ENCODE measurements at places on chromosomes 1 and 21.

- DNase-seq, result no peak
Measured at GRCh38 chr1:156801409-156802121, 15.1 kb downstream of the SH2D2A start.

GRCh38 chr21:42330380-42331371 is 15.5 kb upstream of the TFF3 start:
- no peak for DNase-seq

GRCh38 chr1:115282807-115283208 is 55.2 kb downstream of the NGF start:
- DNase-seq, result no peak

DNA sequence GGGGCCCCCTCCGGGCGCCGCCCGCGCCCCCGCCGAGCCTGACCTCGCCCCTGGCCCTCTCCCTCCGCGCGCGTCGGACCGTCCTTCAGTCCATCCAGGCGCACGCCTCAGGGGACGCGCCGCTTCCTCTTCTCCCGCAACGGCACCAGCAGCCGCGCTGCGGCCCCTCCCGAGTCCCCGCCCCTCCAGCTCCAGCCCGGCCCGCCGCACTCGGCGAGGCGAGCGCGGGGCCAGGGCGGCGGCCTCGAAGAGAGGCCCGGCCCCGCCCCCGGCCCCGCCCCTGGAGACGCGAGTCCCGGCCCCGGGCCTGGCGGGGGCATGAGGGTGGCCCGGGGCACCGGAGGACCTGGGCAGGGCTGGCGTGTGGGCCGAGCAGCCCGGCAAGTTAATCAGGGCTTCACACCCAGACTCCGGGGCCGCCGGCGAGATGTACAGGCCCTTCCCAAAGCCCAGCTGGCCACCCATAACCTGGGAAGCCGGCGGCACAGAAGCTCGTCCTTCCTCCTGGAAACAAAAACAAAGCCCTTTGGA is at the start of gene IGSF3:
IGSF3 (minus strand) TSS at position 159 of the 531 bp plus-strand sequence. CDS start 1,407 bp downstream, outside the sequence.
- peak; percentile 38 for DNase-seq

- DNase-seq, result no peak
Measured at GRCh38 chr21:36709868-36710728, 11.2 kb downstream of the SIM2 start.

- DNase-seq, result no peak
Measured at GRCh38 chr1:195580988-195581387, 1027.3 kb downstream of the KCNT2 start.

DNA sequence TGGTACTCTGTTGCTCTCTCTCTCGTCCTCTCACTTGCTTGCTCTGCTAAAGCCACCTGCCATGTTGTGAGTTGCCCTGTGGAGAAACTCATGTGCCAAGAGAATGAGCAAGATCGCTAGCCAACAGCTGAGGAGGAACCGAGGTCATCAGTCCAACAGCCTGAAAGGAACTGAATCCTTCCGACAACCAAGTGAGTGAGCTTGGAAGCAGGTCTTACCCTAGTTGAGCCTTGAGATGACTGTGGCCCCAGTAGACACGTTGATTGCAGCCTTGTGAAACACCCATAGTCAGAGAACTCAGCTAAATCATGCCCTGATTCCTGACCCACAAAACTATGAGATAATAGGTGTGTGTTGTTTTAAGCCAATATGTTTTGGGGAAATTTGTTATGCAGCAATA is 48.1 kb upstream of the BACH1 start:
- DNase-seq, result no peak

DNA sequence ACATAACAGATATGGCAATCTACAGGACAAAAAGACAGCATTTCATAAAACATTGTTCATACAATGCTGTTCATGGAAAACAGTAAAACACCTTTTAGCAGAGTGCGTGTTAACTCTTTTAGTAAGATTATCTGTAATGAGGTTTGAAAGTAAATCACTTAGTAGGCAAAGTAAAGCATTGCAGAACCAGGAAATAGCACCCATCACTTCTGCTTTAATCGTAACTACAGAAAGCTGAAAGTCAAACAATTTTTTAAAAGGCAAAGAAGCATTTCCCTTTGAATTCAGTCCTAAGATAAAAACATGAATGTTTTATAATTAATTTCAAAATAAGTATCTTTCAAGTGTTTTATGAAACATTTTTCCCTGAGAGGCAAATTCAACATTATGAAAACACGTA is 63.3 kb upstream of the RNF11 start:
- DNase-seq, result no peak

- DNase-seq, result no peak
Measured at GRCh38 chr1:204409836-204410687, 1.6 kb downstream of the PPP1R15B start.

DNA sequence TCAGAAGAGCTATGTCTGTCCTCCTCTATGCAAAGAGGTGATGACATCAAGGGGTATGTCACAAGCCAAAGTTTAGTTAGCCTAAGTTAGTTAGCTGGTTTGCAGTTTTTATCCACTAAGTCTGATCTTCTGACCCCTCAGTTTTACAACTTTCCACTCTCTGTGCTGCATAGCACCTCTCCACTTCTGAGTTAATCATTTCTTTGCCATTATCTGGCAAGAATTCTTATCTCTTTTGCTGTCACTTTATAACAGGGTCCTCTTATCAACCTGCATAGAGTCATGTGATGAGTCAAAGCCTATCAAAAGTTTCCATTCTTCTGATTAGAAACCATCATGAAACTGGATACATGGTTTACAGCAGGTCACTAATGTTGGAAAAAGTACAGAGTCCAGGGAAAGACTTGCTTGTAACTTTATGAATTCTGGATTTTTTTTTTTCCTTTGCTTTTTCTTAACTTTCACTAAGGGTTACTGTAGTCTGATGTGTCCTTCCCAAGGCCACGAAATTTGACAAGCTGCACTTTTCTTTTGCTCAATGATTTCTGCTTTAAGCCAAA is at the start of gene NR5A2:
NR5A2 (plus strand) TSS at position 447 of the 560 bp plus-strand sequence. CDS start 138 bp downstream, outside the sequence.
- no peak for DNase-seq

DNA sequence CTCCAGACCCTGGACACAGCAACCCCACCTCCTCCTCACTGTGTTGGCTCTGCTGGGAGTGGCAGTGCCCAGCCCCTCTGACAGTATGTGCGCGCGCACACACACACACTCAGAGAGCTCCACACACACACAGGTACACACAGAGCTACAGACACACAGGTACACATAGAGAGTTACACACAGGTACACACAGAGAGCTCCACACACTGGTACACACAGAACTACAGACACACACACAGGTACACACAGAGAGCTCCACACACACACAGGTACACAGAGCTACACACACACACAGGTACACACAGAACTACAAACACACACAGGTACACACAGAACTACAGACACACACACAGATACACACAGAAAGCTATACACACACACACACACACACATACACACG is 6.3 kb upstream of the PRKCZ start:
- DNase-seq, result no peak

GRCh38 chr1:65955071-65955470 is 162.4 kb downstream of the PDE4B start:
- no peak for DNase-seq
